ENCODE measurements at places on chromosomes 5 and 9. TPM values are rescaled to one million over a fixed set of nuclear protein-coding genes. Genes with fewer than 3 reads are reported as not detected.

DNA sequence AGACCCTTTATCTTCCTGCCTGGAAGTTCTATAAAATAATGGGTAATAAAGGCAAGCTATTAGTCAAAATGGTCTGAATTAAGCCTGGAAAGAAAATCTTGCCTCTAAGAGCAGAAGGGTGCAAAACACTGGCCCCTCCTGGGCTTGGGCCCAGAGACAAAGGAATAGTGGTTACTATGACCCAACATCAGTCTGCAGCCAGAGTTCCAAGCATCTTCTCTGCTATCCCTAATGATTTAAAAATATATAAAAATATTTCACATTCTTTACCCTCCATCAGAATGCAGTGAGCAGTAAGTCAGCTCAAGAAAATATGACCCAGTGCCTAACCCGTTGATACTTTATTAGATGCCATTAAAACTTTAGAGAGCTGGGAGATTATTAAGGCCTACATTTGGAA lies 14.7 kb downstream of the TNFAIP8 start:
- no peak for DNase-seq
- H3K4me3 ChIP-seq: peak overlapping the region; percentile 1
- peak overlapping the region; percentile 89 for H3K27ac ChIP-seq
- no peaks in the 10 kb centered on the region for H3K36me3 ChIP-seq
- H3K4me1 ChIP-seq: peaks cover 60% of the 10 kb centered on the region

The AFAP1L1 gene
- 1.5 TPM for total RNA-seq

DNA sequence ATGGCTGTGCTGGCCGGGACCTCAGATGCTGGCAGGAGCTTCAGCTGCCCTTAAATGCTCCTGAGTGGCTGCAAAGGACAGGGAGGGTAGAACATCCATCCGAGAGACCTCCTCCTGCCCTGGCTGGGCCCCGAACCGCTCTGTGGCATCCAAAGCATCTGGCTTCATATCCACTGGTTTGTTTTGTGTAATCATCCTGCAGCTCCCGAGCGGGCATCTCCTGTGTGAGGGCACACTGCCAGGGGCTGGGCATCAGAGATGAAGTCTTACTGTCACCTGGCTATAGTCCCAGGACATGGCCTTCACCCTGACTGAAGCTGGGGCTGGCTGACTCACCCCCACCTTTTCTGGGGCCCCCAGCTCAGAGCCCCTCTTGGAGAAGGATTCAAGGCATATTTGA lies 18.5 kb upstream of the NTNG2 start:
- H3K4me3 ChIP-seq: no peak overlapping the region
- peaks cover 67% of the 10 kb centered on the region for H3K27me3 ChIP-seq

DNA sequence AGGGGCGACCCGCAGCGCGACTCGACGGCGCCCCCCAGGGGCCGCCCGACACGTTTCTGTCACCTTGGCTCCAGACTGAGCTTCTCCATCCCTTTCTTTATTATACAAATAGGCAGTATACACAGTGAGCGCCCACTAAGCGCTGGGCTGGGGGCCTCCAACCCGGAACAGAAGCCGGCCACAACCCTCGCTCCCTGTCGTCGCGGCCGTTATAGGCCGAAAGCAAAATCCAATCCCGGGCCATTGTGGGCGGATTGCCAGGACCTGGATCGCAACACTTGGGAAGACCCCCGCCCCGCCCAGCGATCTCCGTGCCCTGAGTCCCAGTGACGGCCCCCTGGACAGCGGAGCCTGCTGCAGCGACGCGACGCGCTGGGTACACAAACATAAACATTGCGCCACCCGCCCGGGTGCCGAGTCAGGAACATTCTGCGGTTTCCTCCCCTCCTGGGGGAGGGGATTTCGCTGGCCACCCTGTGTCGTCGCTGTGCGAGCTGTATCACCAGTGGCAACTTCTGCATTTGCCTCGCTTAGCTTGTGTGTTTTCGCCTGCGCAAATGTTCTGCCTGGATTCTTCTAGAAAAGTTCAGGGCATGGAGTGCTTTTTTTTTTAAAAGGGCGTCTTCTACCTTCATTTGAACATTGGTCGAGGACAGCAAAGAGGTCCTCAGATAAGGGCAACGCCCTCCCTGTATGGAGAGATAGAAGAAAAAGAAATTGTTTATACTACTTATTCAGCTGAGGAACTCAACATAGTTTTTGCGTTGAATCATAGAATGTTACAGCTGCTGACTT lies 1.3 kb upstream of the DUSP1 start:
- H3K36me3 ChIP-seq: peaks cover 30% of the 10 kb centered on the region
- peak; percentile 97 for DNase-seq
- no peaks in the 10 kb centered on the region for H3K27me3 ChIP-seq

The TMEM232 gene
- 3.8 TPM for total RNA-seq

DNA sequence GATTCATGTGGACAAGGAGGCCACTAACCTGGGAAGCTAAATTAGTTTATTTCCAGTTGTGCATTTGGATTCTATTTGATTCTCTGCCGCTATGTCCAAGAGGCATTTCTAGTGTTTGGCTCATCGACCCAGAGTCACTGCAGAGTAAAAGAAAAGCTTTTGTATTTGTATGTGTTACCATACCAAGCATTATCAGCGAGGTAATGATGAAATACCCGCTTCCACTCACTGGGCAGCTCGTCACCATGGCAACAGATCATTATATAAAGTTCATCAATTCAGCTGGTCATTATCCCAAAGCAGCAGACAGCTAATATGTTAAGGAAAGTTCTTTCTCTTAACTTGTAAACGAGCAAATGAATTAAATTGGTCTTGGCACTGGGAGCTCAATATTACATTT lies 380.3 kb downstream of the SEMA5A start:
- H3K4me1 ChIP-seq: peaks cover 26% of the 10 kb centered on the region
- no peaks in the 10 kb centered on the region for H3K27me3 ChIP-seq
- DNase-seq: no peak
- H3K4me3 ChIP-seq: no peak overlapping the region
- peaks cover 2% of the 10 kb centered on the region for H3K36me3 ChIP-seq

DNA sequence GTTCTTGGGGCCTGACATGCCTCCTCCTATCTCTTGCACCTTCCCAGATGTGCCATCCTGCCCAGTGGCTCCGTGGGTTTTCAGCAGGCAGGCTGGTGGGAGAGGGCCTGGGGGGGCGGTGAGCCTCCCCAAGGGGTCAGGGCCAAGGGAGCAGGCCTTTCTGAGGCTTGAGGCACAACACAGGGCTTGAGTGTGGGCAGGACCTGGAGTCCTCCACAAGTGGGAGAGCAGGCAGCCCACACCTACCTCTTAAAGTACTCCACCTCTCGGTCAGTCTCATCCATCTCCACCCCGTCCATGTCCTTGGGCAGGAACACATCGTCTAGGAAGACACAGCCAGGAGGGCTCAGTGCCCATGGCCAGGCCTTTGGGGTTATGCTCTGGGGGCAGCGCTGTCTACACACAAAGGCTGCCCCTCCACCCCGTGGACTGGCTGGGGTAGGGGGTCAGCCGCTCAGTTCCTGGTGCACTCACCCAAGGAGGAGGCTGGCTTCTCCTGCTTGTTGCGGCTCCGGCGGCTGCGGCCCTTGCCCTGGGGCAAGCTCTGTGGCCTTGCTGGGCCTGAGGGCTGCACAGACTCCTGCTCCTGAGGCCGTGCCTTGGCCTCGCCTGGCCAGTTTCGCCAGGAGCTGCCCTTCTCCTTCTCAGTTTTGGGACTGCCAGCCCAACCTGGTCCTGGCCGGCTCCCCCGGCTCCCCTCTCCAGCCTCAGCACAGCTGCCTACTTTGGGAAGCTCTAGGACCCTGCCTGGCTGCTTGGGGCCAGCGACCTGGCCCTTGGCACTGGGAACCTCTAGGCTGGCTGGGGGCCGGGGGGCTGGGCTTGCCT lies 7.2 kb upstream of the DDX41 start:
- peaks cover 12% of the 10 kb centered on the region for H3K4me1 ChIP-seq
- H3K4me3 ChIP-seq: no peak overlapping the region
- peaks cover 21% of the 10 kb centered on the region for H3K36me3 ChIP-seq
- H3K27ac ChIP-seq: no peak overlapping the region

DNA sequence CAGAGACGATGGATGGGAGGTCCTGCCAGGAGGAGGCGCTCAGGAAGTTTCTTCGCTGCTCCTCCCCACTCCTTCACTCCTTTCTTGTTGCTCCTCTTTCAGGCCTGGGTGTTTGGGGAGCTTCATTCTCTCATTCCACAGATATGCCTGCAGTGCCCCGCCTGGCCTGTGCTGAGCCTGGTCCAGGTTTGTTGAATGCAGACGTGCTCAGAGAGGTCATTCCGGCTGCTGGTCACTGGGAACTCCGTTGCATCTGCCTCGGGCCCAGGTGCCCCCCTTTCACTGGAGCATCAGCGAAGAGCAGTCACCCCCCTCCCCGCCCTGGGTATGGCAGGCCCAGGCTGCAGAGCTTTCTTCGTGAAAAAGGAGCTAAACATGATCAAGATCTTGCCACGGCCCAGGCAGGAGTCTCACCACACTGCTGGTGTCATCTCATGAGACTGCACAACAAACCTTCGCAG lies 15.5 kb downstream of the SURF6 start:
- DNase-seq: no peak
- H3K36me3 ChIP-seq: peaks cover 4% of the 10 kb centered on the region
- H3K27me3 ChIP-seq: peaks cover 2% of the 10 kb centered on the region
- H3K4me1 ChIP-seq: no peaks in the 10 kb centered on the region
- H3K27ac ChIP-seq: no peak overlapping the region

DNA sequence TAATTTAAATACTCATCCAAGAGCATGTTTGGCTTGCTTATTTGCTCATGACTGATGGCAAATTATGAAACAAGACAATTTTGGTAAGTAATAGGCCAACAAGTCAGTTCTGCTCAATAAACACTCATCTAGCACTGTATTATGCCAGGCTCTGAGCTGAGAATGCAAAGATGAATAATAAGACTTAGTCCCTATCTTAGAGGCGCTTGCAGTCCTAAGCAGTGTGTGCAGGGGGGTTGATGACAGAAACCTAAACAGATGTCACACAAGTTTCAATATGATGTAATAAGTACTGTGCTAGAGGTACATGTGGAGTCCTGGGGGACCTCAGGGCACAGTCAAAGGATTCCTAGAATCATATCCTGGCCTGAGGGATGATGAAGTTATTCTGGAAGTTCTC lies 287.6 kb upstream of the ADRA1B start:
- no peak overlapping the region for H3K4me3 ChIP-seq
- H3K36me3 ChIP-seq: peaks cover 1% of the 10 kb centered on the region
- DNase-seq: no peak
- H3K4me1 ChIP-seq: no peaks in the 10 kb centered on the region

The PPP3R2 gene
- total RNA-seq: not detected

The PHYHD1 gene
- total RNA-seq: 3.4 TPM

The FAM169A gene
- total RNA-seq: 8.8 TPM

DNA sequence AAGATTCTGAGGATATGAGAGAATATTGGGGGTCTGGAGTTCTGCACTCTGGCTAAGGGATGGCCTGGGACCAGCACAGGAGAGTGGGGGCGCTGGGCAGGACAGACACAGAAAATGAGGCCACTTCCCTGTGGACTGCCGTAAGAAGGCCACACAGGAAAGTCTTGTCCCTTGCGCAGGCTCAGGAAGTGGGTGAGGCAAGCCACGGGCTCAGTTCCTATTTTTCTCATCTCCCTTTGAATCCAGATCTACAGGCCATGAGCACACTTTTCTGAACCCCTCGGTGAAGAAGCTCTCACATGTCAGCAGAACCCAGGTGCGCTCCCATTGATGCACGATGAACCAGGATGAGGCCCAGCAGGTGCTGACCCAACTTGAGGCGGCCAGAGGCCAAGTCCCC lies 207.4 kb downstream of the AGTPBP1 start:
- H3K27ac ChIP-seq: no peak overlapping the region
- H3K27me3 ChIP-seq: no peaks in the 10 kb centered on the region
- H3K4me1 ChIP-seq: peaks cover 26% of the 10 kb centered on the region
- no peaks in the 10 kb centered on the region for H3K36me3 ChIP-seq

- no peaks in the 10 kb centered on the region for H3K4me1 ChIP-seq
- H3K4me3 ChIP-seq: no peak overlapping the region
- H3K36me3 ChIP-seq: no peaks in the 10 kb centered on the region
- H3K27ac ChIP-seq: peak overlapping the region; percentile 42
- H3K27me3 ChIP-seq: peaks cover 3% of the 10 kb centered on the region
- no peak for DNase-seq
These were observed 17.8 kb upstream of the SLCO4C1 start for GRCh38 chr5:102313912-102314311.

DNA sequence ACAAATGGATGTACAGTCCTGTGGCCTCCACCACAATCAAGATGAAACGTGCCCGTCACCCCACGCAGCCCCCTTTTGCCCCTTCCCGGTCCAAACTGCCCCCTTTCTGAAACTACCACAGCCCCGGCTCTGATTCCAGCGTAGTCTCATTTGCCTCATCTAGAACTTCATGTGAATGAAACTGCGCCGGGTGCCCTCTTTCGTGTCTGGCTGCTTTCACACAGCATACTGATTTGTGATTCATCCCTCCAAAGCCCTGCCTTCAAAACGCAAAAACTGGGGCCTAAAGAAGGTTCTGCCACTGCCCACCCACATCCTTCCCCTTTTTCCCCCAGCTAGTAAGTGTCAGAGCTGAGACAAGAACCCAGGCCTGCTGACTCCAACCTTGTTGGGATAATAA lies 31.5 kb upstream of the NCS1 start:
- no peak overlapping the region for H3K4me3 ChIP-seq
- peaks cover 36% of the 10 kb centered on the region for H3K4me1 ChIP-seq
- no peak for DNase-seq
- no peaks in the 10 kb centered on the region for H3K27me3 ChIP-seq

The PCA3 gene
- not detected for total RNA-seq

DNA sequence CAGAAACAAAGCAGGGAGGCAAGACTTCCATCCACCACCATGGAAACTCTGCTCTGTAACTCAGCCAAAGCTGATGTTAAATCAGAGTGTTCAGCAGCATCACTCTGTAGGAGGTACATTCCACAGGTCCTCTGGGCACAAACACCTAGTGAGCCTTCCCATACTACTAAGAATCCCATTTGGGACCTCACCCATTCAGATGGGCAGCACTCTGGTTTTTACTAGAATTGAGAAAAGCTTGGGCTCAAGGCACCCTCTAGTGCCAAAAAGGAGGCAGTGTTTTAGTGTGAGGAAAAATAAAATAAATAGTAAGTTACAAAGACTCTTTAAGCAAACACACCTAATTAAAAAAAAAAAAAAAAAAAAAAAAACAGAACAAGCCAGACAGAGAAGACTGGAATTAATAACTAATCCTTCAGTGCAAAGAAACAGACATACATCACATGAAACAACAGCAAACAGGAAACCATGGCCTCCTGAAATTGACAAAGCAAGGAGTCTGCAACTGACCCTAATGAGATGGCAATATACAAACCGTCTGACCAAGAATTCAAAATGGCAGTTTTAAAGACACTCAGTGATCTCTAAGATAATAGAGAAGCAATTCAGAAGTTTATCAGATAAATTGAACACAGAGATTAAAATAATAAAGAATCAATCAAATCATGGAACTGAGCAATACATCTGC lies 159.5 kb downstream of the GNA14 start:
- H3K4me3 ChIP-seq: no peak overlapping the region
- peaks cover 3% of the 10 kb centered on the region for H3K36me3 ChIP-seq
- no peaks in the 10 kb centered on the region for H3K4me1 ChIP-seq
- no peak overlapping the region for H3K27ac ChIP-seq

- no peak overlapping the region for H3K27ac ChIP-seq
- DNase-seq: no peak
- H3K4me3 ChIP-seq: no peak overlapping the region
- H3K36me3 ChIP-seq: no peaks in the 10 kb centered on the region
These were observed 60.7 kb downstream of the MED27 start for GRCh38 chr9:132018957-132019405.
